Activated naive CD8-positive, alpha-beta T cell treated with anti-CD3 and anti-CD28 coated beads, Interleukin-2, amount 50 U/mL, for 24 hours (primary cell): ENCODE measurements at places on chromosomes 5 and 9.

GRCh38 chr9:121658166-121658565, 6.7 kb downstream of the DAB2IP start:
- no peak for DNase-seq

DNA sequence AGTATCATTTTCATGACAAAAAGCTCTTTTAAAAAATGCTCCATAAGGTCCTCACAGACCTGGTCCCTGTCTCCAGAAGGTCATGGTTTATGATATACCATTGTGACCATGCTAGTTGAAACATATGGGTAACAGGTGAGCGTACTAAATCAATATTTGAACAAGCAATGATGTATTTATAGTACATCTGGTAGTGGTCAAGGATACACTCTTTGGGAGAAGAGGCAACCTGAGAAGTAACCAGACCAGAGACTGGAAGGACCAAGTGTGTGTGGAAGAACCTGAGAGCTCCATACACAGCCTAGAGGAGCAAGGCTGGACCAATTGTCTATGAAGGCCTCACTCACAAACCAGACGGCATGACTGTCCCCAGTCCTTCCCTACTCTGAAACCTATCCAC, 55.1 kb downstream of the LHFPL2 start:
- no peak for DNase-seq

DNA sequence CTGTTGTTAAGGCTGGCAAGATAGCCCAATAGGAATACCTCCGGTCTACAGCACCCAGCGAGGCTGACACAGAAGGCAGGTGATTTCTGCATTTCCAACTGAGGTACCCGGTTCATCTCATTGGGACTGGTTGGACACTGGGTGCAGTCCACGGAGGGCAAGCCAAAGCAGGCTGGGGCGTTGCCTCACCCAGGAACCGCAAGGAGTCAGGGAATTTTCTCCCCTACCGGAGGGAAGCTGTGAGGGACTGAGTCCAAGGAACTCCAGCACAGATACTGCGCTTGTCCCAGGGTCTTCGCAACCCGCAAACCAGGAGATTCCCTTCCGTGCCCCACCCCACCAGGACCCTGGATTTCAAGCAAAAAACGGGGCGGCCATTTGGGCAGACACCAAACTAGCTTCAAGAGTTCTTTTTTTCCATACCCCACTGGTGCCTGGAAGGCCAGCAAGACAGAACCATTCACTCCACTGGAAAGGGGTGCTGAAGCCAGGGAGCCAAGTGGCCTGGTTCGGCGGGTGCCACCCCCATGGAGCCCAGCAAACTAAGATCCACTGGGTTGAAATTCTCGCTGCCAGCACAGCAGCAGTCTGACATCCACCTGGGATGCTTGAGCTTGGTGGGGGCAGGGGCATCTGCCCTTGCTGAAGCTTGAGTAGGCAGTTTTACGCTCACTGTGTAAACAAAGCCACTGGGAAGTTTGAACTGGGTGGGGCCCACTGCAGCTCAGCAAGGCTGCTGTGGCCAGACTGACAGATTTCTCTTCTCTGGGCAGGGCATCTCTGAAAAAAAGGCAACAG, 647.2 kb downstream of the BNC2 start:
- no peak for DNase-seq

- DNase-seq = no peak
Measured at GRCh38 chr5:122121479-122122465, 7.6 kb upstream of the ZNF474 start.

- DNase-seq = no peak
Measured at GRCh38 chr9:137084526-137084925, 2.3 kb upstream of the MAN1B1 start.

GRCh38 chr5:138905541-138905940, 30.4 kb upstream of the LRRTM2 start:
- no peak for DNase-seq

- no peak for DNase-seq
Measured at GRCh38 chr5:65198456-65199120, 283.1 kb downstream of the ADAMTS6 start.

- DNase-seq = peak; percentile 10
Measured at GRCh38 chr5:37283214-37283820, 34.1 kb upstream of the CPLANE1 start.
